DND-41 (cell line): ENCODE measurements at places on chromosomes 3 and 15.

GRCh38 chr15:54428596-54428995 lies 450.4 kb downstream of the UNC13C start:
- no peak for DNase-seq

- DNase-seq: no peak
Observed at GRCh38 chr3:127775398-127776109, 46.8 kb downstream of the MGLL start.

GRCh38 chr3:49775538-49775937 lies 10.8 kb downstream of the IP6K1 start:
- DNase-seq: no peak

- DNase-seq: no peak
Observed at GRCh38 chr3:161941891-161942290, 445.3 kb downstream of the OTOL1 start.

GRCh38 chr15:62849316-62850106 lies 193.0 kb upstream of the TPM1 start:
- no peak for DNase-seq

GRCh38 chr3:125054449-125055329 lies 1.1 kb downstream of the HEG1 start:
- peak; percentile 28 for DNase-seq

DNA sequence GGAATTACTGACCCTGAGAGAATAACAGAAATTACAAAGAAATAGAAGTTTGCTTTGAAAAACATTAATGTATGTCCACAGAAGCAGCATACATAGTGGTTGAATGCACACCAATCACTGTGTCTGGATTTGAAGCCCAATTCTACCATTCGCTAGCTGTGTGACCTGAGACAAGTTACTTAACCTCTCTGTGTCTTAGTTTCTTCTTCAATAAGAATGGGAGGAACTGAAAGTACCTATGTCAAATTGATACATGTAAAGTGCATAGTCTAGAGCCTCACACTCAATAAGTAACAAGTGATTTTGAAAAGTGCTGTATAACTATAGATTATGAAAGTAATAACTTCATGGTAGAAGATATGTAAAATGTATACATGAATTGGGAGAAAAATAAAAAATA lies 457.8 kb downstream of the FOXP1 start:
- no peak for DNase-seq

DNA sequence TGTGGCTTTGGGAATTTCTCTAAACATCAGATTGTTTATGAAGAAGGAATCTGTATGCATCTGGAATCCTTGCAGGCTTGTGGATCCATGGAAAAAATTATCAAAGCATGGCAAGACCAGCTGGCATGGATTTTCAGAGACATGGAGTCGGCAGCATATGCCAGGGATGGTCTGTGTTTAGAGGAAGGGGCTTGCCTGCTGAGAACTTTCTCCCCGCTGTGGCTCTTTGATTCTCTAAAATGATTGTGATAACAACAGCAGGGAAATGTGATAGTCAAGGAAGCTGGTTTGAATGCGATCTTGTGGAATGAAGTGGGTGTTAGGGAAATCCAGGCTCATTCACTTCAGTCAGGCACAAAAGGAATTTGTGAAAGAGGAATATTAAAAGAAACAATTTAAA lies 245.7 kb upstream of the THRB start:
- DNase-seq: no peak
